ENCODE measurements at places on chromosomes 12 and 14.

- no peak for DNase-seq
These were observed 19.8 kb downstream of the CD9 start for GRCh38 chr12:6219980-6220379.

GRCh38 chr14:93967637-93968250 is 8.6 kb downstream of the ASB2 start:
- no peak for DNase-seq

- DNase-seq = no peak
These were observed 11.5 kb downstream of the GNS start for GRCh38 chr12:64747695-64748094.

GRCh38 chr14:73995977-73996378 is 23.1 kb downstream of the ENTPD5 start:
- DNase-seq = no peak

DNA sequence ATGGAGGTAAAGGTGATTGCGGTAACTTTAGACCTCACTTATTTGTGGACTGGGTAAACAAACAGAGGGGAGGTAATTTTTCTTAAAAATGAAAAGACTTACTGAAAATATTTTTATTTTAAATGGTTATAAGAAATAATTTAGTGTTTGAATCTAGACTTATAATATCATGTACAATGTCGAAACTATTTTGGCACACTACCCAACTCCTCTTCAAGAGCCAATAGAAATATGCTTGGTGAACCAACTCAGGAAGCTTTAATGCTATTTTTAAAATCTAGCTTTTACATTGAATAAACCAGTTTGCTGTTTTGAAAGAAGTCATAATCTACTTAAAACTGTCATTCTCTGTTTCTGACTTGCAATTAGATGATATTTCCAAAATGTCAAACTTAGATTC is 175.8 kb upstream of the NPAS3 start:
- DNase-seq = no peak

- no peak for DNase-seq
These were observed 1.8 kb downstream of the ESRRB start for GRCh38 chr14:76377735-76378074.

DNA sequence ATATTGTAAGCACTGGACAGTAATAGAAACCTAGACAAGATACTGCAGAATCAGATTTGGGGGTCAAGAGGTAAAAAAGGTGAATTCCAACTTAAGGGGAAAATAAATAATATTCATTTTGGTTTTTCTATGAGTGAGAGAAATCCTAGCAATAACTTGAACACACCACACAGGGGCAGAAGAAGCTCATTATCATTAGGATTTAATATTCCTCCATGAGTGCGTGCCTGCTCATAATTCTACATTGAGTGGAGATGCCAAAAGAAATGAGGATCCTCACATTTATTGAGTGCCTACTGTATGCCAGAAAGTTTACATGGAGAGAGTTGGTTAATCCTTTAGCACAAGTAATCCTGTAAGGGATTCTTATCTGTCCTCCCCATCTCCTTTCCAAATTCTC is 40.5 kb upstream of the C14orf132 start:
- no peak for DNase-seq

DNA sequence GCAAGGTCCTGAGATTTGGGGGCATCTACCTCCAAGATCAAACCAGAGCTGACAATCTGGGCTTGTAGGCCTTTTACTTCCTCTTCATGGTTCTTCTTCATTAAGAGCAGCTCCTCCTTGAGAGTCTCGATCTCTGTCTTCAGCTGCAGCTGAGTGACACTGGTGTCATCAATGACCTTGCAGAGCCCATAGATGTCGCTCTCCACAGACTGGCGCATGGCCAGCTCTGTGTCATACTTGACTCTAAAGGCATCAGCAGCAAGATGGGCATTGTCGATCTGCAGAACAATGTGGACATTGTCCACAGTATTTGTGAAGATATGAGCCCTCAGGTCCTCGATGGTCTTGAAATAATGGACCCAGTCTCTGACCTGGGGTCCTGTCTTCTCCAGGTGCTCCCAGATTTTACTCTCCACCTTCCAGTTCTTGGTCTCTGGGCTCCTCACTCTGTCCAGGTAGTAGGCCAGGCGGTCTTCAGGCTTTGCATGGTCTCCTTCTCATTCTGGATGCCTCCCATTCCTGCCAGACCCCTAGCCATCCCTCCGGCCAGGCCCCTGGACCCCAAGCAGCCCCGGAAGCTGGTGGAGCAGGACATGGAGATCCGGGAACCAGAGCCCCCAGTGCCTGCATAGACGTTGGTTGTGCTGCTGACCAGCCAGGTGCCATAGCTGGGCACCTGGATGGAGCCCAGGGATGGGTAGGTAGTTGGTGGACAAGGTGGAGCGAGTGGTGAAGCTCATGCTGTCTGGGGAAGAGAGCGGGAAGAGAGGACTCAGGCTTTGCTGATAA is 141.0 kb downstream of the MSRB3 start:
- DNase-seq = no peak

DNA sequence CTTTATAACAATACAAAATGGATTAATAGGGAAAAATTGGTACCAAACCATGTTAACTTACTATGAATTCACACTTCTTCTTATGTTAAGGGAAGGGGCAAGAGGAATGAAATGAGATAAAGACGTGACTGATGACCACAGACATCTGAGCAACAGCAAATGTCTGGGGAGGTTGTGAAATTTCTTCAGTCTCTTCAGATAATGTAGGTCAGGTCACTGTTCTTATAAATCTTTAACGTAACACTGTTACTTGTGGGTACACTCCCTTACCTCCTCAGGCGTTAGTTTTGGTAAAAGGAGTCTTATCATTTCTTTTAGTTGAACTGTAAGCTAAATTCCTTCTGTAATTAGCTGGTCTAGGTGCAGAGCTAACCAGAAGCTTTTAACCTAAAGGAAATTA is 405.0 kb upstream of the LRFN5 start:
- DNase-seq = no peak

GRCh38 chr14:66383257-66383656 is 102.9 kb upstream of the CCDC196 start:
- no peak for DNase-seq

DNA sequence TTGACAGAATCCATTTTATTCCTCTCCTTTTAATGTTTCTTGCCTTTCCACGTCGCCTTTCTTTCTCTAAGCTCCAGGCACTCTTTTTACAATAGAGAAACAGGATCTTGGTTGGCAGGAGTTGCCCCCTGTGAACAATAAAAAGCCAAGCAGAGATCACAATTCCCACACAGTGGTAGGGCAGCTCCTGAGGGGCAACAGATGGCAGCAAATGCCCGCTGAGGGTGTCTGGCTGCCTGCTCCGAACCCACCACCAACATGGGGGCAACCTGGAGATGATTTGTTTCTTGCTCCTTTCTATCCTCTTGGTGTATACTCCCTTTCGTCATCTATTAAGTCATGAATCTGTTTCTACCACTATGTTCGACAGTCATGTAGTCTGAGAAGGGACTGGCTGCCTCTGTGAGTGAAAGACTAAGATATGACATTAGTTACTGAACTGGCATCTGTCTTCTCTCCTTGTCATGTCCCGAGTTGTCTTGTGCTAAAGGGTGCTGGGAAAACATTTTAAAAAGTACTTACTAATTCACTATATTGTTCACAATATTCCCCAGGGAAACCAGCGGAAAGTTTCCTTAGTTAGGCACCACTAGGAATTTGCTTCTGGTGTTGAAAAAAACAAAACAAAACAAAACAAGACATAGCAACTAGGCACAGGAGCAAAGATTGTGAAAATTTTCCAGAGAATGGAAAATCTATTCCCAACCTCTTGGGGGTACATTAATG is 170.1 kb downstream of the STXBP6 start:
- no peak for DNase-seq

GRCh38 chr14:67900231-67900630 is 80.7 kb downstream of the RAD51B start:
- DNase-seq = no peak

DNA sequence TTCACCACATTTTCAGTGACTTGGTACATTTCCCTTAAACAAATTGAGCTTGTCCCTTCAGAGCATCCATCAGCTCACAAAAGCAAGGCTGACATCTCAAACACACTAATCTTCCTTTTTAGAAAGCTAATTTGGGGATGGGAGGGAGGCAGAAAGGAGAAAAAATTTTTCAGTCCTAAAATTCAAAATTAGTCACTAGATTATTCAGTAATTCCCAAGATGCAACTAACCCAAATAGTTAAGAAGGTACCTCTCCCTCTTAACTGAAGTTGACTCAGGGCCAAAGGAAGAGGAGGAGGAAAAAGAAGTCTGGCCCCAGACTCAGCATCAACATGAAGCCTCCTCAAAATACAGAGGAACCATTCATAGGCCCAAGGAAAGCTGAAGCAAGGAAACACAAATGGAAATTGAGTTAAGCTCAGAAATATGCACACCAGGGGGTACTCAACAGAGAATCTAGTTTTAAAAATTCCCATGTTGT is 21.7 kb downstream of the CBX5 start:
- no peak for DNase-seq
